ENCODE measurements at places on chromosomes 7 and 10.

GRCh38 chr7:5713124-5713912, 68.1 kb downstream of the RNF216 start:
- DNase-seq, result no peak

GRCh38 chr7:139698278-139698677, 79.5 kb downstream of the HIPK2 start:
- DNase-seq, result no peak

- no peak for DNase-seq
Measured at GRCh38 chr7:157122800-157123495, 15.8 kb upstream of the UBE3C start.

GRCh38 chr10:97388152-97388551, 13.0 kb downstream of the RRP12 start:
- DNase-seq, result no peak

DNA sequence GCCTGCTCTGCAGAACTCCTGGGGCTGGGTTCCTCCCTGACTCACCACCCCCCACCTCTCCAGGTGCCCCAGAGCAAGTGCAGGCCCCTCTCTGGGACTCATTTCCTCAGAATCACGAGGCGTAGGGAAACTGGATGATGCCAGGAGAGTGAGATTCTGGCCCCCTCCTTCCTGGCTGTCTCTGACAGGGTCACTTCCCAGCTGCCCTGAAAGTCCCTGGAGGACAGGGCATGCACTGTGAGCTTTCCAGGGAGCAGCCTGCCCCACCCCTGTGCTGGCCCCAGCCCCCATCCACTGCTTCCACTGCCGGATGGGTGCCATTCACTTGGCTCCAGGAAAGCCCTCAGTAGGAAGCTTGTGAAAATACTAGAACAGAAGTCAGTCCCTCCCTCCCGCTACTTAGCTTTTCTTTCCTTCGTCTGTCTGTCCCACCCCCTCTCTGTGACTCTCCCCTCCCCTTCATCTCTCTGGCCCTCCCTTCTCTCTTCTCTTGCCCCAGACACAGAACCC, 10.4 kb downstream of the TACR2 start:
- DNase-seq, result no peak

DNA sequence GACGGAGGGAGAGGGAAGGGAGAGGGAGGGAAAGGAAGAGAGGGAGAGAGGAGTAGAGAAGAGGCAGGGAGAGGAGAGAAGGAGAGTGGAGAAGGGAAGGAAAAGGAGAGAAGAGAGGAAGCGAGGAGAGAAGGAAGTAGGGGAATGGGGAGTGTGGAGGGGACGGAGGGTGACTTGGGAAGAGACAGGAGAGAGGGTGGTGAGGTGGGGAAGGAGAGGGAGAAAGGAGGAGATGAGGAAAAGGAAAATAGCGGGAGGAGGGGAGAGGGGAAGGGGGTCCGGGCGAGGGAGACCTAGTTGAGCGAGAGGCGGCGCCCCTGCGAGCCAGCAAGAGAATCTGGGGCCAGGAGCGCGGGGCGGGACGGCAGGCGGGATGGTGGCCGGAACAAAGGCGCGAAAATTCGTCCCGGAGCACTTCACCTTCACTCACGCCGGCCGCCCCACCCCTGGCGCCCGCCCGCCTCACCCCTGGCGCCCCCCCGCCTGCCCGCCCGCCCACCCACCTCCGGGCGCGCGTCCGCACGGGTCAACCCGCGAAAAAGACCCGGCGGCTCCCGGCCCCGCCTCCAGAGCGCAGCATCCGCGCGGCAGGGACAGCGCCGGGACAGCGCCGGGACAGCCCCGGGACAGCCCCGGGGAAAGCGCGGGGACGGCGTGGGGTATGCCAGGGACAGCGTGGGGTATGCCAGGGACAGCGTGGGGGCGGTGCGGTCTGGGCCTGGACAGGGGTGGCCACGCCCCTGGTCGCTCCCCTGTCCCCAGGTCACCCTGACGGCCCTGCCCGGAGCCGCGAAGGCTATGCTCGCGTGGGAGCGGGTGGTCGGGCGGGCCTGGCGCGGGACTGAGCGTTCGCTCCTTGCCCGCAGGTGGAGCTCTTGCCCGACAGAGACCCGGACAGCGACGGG, 4.2 kb downstream of the VSTM2A start:
- DNase-seq, result no peak

DNA sequence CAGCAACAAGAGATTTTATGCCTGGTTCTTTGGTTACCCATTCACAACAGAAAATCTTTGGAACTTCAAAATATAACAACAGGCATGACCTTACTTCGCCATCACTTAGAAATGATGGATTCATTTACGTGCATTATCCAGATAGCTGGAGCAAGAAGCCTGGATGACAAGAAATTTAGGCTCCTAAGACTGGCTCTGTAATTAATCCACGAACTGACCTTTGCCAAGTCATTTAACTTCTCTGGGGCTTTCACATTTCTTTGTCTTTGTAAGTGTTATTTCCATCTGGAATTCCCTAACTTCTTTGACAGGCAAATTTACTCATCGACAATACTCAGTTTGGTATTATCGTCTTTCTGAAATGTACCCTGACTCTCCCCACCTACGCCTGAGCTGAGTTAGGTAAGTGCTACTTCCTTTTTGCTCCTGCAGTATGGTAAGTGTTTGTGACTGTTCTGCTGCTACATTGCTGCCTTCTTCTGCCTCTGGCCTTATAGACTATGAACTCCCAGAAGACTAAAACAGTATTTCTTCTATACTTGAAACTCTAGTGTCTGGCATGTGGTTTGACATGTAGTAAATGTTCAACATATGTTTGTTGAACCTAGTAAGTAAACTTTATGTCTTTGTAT, 5.5 kb upstream of the MDFIC start:
- no peak for DNase-seq

DNA sequence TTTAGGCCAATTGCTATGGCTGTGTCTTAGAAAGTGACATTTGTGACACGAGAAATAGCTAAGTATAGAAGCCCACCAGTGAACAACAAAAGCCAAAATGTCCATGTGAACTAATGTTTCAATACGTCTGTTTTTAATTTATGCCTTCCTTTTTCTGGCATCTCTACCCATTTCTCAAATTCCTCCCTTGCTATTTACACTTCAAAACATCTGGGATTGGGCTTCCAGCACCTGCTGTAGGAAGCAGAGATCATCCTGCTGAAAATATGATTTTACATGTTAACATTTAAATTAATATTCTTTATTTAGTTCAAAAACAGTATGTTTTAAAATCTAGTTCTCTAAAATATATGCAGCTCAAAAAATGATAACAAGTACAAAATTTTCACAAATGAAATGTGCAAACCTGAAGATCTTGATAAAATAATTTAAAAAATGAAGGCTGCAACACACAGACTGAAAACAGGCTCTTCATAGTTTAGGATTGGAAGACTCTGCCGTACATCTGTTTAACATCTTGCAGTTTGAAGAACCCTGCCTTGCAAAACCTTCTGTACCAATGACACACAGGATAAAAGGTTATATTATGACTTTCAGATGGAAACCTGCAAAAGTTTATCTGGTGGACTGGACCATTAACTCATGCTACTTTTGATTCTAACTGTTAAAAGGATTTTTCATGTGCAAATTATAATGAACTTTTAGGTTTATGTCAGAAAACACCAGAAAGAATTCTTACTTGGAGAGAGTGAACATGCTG, 408.4 kb downstream of the SUGCT start:
- no peak for DNase-seq

DNA sequence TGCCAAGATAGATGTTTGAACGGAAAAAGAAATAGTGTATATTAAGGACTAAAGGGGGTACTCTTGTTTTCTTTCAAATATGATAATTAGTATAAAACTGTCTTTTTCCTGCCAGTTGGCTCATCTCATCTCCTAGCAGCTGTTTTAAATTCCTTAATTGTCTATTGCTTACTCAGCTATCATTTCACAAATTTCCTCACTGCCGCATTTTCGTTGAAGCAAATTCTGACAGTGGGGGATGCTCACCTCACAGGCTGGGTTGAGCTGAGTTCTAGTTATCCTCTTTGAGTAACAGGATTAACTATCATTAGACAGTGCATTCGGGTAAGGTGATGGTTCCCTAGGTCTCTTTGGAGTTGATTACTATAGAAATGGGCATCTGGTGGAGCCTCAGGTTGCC, 592.0 kb downstream of the AUTS2 start:
- no peak for DNase-seq

- DNase-seq, result no peak
Measured at GRCh38 chr10:102230861-102231356, 4.8 kb downstream of the ELOVL3 start.
